ENCODE measurements at places on chromosomes 12 and 14.

DNA sequence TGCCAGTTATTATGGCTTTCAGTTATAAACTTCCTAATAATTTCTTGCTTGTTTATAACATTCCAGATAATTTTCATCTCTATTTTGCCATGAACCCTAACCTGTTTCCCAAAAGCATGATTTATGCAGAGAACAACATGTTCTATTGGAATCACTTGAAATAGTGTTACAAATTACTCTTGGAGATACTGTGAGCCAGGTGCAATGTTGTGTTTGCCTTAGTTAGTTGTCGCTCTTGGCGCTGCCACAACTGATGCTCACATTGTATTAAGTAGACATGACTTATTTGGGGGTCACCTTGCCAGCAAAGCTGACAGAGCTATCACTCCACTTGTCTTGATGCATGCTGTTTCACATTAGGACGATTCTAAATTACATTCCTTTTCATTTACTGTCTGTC lies 49.4 kb downstream of the TSPAN8 start:
- no peak for DNase-seq

DNA sequence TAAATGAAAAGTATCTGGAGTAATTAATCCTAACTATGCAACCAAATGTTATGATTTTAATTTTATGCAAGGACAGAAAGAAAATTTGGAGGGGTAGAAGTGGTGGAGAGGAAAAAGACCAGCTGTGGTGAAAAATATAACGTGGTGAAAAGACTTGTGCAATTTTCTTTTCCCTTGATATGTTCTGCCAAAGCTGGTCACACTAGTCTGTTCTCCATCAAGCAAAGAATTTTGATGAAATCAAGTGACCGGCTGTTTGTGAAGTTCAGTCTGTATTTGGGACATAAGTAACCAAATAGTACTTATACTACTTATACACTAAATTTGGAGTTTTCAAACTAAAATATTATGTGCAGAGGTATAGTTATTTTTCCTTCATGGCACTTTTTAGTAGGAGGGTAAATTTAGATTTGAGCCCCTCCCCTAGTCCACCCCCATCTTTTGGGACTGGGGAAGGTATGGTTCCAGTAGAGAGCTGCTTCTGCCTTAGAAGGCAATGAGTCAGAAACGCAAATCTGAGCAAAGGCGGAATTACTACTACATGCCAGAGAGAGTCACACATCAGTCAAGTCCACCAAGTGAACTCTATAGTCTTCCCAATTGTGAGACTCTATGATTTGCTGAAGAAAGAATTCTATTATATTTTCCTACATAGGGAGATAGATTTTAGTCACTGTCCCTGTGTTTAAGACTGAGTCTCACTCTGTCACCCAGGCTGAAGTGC lies 229.7 kb downstream of the SLC25A21 start:
- DNase-seq: no peak

DNA sequence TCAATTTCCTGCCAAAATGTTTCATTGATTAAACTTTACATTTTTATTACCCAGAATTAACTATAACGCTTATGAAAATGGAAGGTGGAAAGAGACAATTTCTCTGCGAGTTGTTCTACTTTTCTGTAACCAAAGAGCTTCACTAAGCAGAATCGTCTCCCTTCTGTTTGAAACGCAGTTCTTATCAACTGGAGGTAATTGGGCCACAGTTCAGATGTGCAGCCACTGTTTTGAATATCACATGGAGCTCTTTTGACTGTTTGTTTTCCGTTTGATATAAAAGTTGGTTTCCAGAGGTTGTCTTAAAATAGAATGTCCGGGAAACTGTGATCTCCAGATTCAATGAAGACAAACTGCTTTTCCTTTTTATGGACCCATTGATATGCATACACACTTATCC lies 183.3 kb upstream of the SEL1L start:
- DNase-seq: no peak

DNA sequence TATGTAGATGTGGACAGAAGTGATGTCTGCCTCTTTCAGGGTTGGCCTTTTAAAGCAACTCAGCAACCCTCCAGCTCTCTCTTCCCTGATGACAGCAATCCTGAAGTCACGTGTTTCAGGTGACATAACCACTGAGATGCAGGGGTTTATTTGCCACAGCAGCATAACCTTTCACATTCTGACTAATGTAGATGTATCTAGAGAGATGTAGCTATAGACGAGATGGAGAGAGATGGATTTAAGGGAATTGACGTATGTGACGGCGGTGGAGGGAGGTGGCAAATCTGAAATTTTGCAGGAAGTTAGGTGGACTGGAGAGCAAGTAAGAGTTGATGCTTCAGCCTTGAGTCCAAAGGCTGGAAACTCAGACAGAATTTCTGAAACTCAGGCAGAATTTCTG lies 126.0 kb downstream of the ZFP36L1 start:
- DNase-seq: no peak

GRCh38 chr14:99794151-99794780 lies 1.1 kb downstream of the EML1 start:
- no peak for DNase-seq

DNA sequence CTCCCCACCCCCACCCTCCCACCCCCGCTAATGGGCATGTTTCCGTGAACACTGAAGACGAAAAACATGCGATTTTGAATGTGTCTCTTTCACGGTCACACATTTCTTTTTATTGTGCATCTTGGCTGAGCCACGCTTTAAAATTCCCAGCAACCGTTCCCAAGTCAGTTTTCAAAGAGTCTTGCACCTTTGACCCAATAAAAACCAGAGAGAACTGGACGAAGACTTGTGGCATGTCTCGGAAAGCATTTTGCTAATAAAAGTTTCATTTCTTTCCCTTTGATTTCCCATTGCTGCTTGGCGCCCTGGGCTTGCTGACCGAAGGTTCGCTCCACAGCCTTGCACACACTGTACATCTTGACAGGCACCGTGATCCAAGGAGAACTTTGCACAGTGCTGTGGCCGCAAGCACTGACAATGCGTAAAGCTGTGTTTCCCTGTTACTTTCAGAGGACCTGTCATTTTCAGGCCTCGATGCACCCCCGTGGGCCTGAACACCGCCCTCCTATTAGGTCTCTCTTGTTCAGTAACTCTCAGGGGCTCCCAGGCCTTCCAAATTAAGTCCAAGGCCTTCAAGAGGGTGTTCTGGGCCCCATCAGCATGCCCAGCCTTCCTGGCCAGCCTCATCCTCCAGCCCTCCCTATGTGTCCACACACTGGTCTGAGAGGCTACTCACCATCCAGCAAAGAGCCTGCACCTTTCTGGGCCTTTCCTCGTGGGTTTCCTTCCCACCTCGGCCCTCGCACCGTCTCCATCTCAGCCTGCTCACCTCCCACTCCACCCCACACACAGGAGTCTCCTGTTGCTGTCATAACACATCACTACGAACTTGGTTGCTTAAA lies 63.4 kb upstream of the DIO3 start:
- DNase-seq: no peak

- no peak for DNase-seq
Observed at GRCh38 chr14:47353186-47353585, 322.2 kb downstream of the MDGA2 start.

- no peak for DNase-seq
Observed at GRCh38 chr14:86012461-86012860, 482.5 kb downstream of the FLRT2 start.
